CD4-positive, alpha-beta T cell treated with Interleukin-10 for 1 hour (primary cell): ENCODE measurements at places on chromosomes 16 and 17.

DNA sequence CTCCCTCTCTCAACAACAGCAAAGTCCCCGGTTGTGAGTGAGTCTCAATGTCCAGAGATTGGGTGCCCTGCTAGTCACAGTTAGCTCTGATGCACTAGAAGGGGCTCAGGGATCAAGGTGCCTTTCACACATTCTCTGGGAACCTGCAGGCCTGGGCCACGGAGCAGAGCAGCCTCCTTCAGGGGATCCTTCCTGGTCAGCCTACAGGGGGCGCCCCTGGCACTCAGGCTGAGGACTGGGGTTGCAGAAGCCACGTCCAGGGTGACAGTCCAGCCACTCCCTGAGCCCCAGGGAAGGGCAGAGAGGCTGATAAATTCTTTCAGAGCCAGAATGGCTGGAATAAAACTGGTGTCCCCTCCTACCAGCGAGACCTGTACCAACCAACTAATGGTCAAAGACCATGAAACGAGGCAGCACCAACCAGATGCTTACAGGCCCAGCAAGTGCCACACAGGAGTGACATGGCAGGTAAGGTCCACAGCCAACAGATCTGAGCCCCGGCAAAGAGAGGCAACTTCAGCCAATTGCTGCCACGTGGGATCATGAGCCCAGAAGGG, 43.5 kb downstream of the ST3GAL2 start:
- DNase-seq = peak; percentile 66

DNA sequence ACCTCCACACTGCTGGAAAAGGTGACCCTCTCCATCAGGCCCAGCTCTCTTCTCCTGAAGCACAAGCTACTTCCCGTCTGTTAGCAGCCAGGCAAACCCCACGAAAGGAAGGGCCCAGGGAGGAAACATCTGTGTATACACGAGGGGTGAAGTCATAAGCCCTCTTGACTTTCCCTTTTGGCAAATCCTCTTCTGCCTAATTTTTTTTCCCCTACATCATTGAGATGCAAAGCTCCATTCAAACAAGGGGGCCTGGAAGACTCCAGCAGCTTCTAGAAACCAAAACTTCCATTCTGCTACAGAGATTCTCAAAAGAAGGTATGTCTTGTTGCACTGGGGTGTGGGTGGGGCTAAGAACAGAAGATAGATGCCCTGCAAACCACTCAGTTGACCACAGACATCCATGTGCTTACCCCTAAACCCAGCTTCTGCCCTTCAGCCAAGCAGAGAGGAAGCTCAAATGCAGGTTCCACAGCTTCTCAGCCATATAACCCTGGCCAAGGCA, 145.6 kb upstream of the RCVRN start:
- DNase-seq = no peak

- DNase-seq = peak; percentile 55
Measured at GRCh38 chr17:5237541-5238016, 2.9 kb upstream of the SCIMP start.

GRCh38 chr16:80150978-80151721, 389.6 kb upstream of the DYNLRB2 start:
- DNase-seq = no peak

DNA sequence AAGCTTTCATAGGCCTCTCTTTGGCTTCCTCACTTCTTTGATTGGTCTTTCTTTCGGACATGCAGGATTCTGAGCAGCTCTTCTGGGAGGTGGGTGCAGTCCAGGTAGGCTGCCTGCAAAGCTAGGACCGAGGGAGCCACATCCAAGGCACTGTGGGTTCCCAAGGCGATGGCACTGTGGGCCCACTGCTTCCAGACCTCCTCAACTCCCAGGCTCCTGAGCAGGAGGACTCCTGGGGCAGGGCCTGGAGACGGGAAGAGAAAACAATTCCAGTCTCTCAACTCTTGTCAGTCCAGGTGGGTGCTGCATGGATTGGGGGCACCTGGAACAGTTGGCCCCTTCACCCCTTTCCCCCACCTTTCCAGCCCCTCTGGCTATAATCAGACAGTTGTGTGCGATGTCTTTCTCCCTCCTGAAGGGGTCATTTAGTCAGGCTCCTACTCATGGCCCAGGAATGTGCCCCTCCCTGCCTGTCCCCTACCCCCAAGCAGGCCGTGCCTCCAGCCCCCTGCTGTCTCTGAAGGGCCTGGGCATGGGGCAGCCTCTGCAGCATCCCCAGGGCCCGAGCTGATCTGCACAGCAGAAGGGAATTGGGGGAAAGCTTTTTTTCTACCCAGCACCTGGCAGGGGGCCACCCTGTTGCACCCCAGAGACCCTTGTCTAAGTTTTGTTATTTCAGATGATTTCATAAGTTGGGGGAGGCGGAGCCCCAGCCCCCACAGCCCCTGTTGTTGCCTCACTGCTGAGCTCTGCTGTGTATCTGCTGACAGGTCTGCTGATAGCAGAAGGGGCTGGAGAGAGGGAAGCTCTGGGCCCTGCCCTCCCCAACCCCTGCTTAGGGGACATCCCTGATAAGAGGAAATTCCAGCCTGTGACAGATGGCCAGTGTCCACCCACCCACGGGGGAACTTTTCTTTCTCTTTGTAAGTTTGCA, 330.3 kb downstream of the SEC14L1 start:
- no peak for DNase-seq

DNA sequence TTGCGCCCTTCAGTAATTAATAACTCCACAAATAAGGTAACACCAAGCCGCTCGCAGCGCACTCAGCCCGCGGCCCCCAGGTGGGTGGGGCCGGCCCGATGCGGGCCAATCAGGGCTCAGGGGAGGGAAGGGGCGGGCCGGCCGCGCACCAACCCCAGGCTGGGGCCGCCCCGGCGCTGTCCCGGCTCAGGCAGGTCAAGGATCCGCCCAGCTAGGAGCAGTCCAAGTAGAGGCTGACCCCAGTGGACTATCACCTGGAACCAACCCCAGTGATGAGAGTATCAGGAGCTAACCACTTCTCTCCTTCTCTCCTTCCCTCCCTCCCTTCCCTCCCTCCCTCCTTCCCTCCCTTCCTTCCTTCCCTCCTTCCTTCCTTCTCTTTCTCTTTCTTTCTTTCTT, 110.8 kb downstream of the C16orf78 start:
- DNase-seq = no peak

- peak; percentile 95 for DNase-seq
Measured at GRCh38 chr17:5584383-5585286, at the start of gene NLRP1. TSS of gene NLRP1 (minus strand) at chr17:5584509. CDS start at chr17:5583957, 552 bp downstream.

DNA sequence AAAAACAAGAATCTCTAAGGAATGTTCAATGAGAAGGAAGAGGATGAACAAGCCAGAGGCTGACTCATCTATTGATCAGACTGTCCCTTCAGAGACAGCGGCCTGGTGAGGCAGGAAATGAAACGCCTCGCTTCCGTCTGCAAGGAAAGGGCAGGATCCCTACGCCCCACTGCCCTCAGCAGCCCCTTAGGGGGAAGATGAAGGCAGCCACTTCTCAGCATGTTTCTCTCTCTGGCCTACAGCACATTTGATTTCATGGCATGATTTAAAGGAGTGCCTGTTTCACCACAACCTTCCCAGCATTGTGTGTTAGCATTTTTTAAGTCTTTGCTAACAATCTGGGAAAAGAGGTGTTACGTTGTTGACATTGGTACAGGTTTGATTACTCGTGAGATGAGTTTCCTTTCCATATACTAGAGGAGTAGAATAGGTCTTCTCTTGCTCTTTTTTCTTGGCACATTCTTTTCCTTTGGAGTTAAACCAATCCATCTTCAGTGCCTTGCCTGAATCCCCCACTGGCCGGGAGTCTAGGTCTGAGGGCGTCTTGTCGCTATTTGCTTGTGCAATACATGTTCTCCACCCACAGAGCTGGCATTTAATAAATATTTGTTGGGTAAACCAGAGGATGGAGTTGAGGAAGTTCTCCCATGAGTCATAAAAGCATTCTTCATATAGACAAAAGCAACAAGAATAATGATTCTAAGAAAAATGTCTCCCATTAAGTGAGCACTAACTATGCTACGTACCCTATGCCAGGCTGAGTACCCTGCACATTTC, 47.4 kb downstream of the RBFOX3 start:
- no peak for DNase-seq

- DNase-seq = no peak
Measured at GRCh38 chr16:76565542-76565941, 288.3 kb downstream of the CNTNAP4 start.

GRCh38 chr16:30458561-30459394, 13.1 kb upstream of the SEPHS2 start:
- DNase-seq = peak; percentile 78

- no peak for DNase-seq
Measured at GRCh38 chr17:29345066-29345465, 45.1 kb upstream of the TAOK1 start.

GRCh38 chr17:50362661-50363060, 10.3 kb downstream of the MRPL27 start:
- DNase-seq = no peak

DNA sequence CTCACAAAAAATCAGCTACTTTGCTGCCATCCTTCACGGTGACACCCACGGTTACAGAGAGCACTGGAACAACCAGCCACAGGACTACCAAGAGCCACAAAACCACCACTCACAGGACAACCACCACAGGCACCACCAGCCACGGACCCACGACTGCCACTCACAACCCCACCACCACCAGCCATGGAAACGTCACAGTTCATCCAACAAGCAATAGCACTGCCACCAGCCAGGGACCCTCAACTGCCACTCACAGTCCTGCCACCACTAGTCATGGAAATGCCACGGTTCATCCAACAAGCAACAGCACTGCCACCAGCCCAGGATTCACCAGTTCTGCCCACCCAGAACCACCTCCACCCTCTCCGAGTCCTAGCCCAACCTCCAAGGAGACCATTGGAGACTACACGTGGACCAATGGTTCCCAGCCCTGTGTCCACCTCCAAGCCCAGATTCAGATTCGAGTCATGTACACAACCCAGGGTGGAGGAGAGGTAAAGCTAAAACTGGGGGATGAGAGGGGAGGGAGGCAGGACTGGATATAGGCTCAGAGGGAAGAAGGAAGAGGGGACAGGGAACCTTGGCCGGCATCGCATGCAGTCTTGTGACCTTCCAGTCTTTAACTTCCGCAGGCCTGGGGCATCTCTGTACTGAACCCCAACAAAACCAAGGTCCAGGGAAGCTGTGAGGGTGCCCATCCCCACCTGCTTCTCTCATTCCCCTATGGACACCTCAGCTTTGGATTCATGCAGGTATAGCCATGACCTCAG, 581 bp downstream of the CD68 start:
- DNase-seq = peak; percentile 60

DNA sequence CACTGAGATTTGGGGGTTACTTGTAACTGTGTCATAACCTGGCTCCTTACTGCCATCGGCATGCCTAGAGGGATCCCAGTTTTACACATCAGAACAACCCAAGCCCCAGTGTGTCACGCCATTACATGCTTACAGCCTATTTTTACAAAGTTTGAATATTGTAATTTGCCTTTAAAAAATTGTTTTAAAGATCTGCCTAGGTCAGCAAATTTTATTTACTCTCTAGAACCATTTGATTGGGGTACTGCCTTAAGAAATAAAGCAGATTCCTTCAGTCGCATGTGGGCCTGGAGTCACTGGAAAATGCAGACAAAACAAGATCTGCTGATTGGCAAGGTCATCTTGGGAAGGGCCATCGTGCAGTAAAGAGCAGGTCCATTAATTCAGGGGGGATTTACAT, 566.9 kb downstream of the WWOX start:
- no peak for DNase-seq

DNA sequence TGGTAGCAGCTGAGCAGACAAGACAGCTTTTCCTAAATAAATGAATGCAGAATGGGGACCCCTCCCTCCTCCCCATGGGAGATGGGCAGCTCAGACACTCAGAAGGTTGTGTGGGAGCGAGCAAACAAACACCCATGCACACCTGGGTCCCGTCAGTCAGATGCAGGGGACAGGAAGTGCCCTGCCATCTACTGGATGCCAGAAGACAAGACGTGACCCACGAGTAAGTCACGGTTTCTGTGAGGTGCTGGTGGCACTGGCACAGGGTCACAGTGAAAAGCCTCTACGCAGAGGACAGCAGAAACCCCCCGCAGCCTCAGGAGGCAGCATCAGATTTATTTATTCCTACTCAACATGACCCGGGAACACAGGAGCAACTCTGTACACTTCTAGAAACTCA, 8.4 kb downstream of the HBQ1 start:
- DNase-seq = peak; percentile 36

DNA sequence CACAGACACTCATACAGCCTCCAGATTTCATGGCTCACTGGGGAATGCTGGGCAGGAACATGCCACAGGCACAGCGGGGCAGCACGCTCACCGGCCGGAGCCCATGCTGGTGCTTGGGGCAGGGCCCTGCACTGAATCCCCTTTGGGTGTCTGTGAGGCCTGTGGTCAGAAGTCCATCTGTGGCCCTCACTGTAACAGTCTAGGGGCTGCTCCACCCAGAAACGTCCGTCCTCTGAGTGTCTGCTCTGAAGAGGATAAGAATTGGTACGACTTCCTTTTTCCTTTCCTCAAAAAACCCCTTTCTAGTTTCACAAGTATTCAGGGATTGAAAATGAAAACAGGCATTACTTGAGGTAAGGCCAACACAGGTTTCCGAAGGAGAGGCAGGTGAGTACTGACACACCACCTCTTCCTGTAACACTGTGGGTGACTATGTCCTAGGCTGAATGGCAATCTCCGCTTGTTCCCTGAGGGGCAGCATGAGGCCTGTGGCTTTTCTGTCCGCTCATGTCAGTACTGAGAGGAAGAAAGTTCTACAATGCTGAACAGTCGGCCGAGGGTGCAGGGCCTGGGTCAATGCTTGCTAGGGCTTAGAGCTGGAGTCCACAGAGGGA, 42.5 kb downstream of the TMEM11 start:
- DNase-seq = no peak

DNA sequence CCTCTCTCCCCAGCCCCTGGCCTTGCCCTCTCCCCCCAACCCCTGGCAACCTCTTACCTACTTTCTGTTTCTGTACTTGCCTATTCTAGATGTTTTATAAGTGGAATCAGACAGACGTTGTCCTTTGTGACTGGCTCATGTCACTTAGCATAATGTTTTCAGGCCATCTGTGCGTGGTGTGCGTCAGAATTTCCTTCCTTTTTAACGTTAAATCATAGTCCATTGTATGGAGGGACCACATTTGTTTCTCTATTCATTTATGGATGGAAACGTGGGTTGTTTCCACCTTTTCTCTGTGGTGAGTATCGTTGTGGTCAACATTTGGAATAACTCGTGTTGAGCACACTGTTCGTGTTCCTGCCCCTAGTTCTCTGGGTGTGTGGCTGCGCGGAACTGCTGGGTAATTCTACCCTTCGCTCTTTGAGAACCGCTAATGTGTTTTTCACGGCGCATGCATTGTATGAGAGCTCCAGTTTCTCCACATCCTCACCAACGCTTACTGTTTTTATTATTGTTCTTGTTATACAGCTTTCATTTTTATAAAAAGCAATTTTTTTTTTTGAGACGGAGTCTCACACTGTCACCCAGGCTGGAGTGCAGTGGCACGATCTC, 26.3 kb downstream of the ACTG1 start:
- no peak for DNase-seq

GRCh38 chr16:75485230-75486013, 9.8 kb downstream of the CHST6 start:
- DNase-seq = no peak

DNA sequence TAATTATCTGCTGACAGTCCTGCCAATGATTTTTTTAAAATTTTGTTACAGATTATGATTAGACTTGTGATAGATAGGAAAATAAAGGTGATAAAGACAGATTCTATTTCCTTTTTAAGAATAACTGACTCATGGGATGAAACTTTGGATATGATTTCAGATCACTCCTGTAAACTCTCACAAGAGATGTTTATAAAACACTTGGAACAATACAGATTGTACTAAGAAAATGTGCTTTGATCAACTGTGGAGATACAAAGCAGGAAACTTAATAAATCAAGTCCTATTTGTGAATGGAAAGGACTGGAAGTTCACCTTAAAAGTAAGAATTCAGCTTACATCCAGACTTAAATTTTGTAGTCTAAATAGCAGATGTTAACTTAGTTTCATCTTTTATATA, 21.4 kb downstream of the MRTFB start:
- no peak for DNase-seq

- DNase-seq = no peak
Measured at GRCh38 chr16:54171626-54172537, 114.7 kb downstream of the IRX3 start.
